ENCODE measurements at places on chromosomes 11 and 22.

DNA sequence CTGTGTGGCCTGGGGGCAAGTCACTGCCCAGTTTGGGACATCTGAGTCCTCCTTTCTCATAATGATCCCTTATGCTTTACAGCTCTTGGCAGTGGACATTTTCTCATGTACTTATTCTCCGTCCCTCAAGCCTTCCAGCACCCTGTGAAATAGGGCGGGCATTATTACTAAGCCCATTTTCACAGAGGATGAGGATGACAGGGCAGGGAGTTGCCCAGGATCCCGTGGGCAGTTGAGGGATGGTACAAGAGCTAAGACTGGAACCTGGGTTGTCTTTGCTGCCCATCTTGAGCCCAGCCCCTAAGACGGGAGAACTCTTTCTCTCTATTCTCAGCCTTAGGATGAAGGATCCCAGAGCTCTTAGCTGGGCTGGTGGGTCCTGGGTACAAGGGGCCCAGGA lies 11.2 kb downstream of the CD82 start:
- DNase-seq = no peak

DNA sequence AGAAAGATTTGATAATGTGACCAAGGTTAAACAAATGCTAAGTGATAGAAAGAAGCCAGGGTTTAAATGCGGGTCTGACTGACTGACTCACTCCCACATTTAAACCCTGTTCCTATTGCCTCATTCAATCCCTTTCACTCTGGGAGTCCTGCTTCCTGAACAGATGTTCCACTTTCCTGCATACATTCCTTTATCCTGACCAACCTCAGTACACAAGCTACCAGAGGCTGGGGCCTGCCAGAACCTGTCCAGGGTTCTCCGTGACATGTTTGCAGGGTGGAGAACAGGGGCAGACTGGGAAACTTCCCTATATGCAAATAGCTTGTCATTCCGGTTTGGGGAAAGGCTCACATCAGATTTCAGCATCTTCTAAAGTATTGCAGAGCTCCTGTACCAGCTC lies 3.0 kb upstream of the ANKK1 start:
- DNase-seq = no peak

DNA sequence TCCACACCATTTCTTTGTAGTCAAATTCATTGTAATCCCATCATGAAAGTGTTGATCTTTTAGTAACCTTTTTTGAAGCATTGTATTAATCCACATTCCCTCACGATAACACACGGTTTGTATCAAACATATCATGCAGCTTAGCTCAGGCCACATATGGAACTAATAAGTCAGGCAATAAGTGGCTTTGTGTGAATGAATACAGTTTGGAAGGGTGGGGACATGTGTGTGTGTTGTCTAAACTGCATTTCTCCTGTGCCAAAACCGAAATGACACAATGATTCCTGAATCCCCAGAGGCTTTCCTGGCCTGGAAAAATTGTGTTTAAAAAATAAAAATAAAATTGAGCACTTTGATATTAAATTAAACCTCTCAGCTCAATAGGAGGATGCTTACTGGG lies 98.3 kb downstream of the WNT11 start:
- DNase-seq = no peak

- DNase-seq = no peak
These were observed 1.1 kb downstream of the TPST2 start for GRCh38 chr22:26588729-26589366.

DNA sequence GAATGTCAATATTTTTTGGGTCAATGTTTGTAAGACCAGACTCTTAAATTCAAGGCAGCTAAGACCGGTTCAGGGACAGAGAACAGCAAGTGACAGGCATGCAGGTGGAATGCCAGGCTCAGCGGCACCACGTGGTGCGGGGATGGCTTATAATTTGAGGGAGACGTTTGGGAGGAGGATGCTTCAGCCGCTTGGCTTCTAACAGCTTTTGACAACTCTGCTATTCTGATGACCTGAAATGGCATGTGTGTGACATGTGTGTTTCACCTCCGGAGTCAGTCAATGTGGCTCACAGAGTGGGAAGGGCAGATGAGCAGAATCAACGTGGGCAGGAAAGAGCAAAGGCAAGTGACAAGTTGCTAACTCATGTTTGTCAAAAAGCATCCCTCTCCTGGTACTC lies 228.3 kb downstream of the KIRREL3 start:
- DNase-seq = no peak

DNA sequence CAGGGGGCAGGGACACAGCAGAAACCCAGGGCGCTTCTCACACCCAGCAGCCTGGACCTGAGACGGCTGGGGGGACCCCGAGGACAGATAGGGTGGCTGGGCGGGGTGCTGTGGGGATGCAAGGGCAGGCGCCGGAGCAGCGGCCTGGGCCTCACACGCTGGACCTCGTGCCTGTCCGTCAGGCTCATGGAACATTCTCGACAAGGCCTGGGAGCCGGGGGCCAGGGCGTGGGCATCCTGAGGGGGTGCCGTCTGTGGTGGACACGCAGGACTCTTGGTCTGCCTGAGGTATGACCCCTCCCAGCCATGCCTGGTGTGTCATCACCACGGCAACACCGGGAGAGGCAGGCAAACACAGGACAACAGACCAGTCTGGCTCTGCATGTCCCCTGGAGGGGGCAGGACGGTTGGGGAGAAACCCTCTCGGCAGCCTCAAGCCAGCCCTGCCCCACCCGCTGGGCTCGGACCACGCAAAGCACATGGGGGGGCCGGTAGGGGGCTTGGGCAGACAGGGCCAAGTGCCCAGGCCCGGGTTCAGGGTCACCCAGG lies 21.4 kb downstream of the MRPL23 start:
- DNase-seq = no peak

DNA sequence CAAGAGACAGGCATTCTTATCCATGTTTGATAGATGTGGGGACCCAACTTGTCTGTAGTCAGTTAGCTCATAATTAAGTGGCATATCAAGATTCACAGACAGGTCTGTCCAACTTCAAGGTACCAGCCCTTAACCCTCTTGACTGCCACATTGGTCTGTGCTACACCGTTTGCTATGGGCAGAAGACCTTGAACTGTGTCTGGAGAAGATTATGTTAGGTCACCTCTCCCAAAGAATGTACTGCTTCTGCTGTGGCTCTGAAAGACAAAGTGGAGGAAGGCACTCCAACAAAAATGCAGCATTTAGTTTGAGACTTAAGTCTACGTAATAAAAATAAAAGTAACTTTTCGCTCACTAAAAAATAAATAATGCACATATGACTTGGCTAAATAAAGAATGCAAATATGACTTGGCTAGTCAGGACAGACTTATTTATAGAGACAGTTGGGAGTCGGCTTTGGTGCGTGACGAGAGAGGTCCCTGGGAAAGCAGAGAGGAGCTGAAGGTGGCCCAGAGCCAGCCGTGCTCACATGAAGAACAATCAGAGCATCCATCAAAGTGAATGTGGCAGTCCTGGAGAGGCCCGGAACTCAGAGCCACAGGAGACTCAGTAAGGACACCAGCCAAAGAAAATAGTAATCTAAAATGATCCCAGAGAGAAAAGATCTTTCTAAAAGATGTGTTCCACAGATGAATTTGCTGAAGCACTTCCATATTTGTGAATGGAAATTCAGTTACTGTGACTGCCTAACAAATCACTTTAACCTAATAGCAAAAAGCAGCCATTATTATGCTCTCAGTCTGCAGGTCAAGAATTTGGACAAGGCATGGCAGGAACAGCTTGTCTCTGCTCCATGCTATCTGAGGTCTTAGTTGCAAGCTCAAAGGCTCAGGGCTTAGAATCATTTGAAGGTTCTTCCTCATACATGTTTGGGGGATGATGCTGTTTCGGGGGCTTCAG lies 35.0 kb downstream of the CWC15 start:
- no peak for DNase-seq

- DNase-seq = no peak
These were observed 120.9 kb upstream of the B3GAT1 start for GRCh38 chr11:134532921-134533421.

Measured in naive thymus-derived CD8-positive, alpha-beta T cell (primary cell).